ENCODE measurements at places on chromosomes 6 and 20. TPM values are rescaled to one million over a fixed set of nuclear protein-coding genes. Genes with fewer than 3 reads are reported as not detected.
A peak's percentile ranks its signal among the peaks of the same experiment; 100 is the strongest.

GRCh38 chr6:65450451-65450850, 256.6 kb downstream of the EYS start:
- no peak for DNase-seq

DNA sequence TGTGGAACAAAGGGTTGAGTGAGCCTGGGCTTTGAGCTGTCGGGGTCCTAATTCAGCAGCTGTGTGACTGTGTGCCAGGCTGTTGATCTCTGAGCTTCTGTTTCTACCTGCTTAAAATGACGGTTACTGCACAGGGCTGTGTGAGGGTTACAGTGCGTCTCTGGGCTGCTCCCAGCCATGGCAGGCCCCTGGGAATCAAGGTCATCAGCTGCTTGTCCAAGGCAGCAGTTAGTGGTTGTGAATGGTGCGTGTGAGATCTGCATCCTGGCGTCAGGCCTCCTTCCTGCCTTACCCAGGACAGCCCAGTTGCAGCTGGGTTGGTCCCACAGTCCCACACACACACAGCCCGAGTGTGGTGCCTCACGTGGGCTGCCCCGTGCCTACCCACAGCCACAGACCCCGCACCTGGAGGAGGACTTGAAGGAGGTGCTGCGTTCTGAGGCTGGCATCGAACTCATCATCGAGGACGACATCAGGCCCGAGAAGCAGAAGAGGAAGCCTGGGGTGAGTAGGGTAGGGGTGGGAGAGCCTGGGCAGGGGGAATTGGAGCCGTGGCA, 15.6 kb downstream of the GTSF1L start:
- no peak for DNase-seq

- no peak for DNase-seq
Observed at GRCh38 chr6:21131406-21131805, 462.1 kb upstream of the SOX4 start.

ERMARD gene
- 12.6 TPM for polyA plus RNA-seq

DNA sequence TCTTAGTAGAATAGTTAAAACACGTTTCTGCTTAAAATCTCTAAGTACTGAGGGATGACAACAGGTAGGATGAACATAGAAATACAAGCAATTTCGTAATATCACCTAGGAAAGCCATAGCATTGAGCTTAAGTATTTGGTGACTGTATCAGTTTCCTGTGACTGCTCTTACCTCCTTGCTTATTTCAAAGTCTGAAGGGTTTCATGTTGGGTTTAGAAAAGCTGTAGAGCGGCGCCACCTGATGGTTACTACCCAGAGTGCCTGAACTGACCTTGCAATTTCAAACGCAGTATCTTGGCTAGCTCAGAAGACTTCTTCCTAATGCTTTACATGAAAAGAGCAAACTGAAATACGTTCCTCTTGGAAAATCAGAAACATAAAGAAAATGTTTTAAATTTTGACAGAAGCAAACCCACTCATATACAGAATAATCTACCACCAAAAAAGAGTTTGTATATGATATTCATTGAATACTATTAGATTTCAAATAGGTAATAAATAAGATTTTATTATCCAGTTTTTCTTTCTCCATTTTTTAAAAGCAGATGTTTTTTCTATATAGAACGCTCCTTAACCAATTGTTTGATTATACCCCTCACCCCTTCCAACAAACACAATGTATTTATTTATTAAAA, 82.3 kb upstream of the RIPOR2 start:
- DNase-seq, result peak; percentile 41

MRAP2 gene
- 0.14 TPM for polyA plus RNA-seq

- no peak for DNase-seq
Observed at GRCh38 chr6:130076512-130076911, 58.1 kb downstream of the L3MBTL3 start.

GRCh38 chr6:138817799-138818198, 21.9 kb downstream of the ECT2L start:
- DNase-seq, result no peak

PIGT gene
- 72.9 TPM for polyA plus RNA-seq

BCL2L1 gene
- 128 TPM for polyA plus RNA-seq

GPX5 gene
- polyA plus RNA-seq, result not detected

DNA sequence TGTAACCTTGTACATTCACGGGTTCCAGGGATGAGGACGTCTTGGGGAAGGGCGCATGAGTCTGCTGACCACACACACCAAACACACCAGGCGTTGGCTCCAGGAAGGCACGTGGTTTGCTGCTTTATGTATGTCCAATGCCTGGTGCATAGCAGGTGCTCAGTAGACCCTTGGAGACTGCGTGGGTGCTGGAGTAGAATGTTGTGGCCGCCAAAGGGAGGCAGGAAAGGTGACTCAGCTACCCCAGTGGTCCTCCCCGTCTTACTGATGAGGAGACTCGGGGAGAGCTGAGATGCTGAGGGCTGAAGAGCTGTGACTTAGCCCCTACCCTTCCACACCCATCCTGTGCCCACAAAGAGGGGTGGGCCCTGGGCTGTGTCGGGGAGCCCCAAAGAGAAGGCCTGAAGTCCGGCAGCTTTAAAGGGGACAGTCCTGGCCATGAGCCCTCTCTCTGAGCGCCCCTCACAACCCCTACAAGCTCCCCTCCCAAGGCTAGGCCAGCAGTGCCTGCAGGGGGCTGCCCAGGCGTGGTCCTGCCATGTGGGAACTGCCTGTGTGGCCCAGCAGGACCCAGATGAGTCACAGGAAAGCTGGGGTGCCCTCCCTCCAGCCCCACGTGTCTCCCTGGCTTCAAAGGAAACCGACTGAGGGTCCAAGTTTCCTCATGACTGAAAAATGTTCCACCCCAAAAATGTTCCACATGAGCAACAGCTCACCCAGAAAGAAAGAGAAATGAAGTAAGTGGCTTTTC, 28.0 kb upstream of the PTGIS start:
- DNase-seq, result no peak

- no peak for DNase-seq
Observed at GRCh38 chr6:37057678-37058077, 52.2 kb downstream of the FGD2 start.

GGTLC1 gene
- polyA plus RNA-seq, result not detected

GRCh38 chr6:105493736-105494135, 90.9 kb upstream of the PREP start:
- no peak for DNase-seq

HLA-F gene
- polyA plus RNA-seq, result 61.7 TPM

- DNase-seq, result no peak
Observed at GRCh38 chr20:19624221-19624965, 133.7 kb upstream of the RIN2 start.

SLC26A8 gene
- polyA plus RNA-seq, result not detected

SLC13A3 gene
- 0.29 TPM for polyA plus RNA-seq

SNAP91 gene
- polyA plus RNA-seq, result 1.1 TPM

DNA sequence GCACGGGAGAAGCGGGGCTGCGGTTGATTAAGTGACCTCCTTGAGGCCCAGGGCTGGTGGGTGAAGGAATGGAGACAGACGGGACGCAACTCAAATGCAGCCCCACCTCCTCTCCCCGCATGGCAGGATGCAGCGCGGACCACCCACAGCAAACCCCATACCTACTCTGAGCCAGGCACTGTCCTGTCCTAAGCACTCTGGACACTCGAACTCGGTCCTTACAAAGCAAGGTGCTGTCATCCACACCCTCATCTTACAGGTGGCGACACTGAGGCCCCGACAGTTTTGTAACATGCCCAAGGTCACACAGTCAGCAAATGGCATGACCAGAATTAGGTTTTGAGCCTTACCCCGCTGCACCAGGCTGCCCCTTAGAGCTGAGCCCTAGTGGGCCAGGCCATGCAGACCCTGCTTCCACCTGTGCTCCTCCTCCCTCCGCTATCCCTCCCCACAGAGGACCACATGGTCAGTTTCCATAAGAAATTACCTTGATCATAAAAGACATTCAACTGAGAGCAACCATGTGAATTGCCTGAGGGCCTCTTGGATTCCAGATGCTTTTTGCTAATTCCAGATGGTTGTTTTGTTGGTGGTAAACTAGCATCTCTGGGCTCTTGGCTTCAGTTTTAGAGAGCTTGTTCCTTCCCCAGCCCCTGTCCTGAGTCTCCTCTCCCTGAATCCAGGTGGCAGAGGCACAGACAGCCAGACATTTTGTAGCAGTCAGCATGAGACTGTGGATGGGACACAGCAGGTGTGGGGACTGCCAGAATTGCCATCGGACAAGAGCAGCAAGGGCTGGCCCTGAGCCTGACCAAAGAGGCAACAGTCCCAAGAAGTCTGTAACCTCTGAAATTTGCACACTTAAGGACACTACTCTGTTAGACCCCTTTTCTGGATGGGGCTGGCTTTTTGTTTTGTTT, 171.9 kb upstream of the PMEPA1 start:
- no peak for DNase-seq

DNA sequence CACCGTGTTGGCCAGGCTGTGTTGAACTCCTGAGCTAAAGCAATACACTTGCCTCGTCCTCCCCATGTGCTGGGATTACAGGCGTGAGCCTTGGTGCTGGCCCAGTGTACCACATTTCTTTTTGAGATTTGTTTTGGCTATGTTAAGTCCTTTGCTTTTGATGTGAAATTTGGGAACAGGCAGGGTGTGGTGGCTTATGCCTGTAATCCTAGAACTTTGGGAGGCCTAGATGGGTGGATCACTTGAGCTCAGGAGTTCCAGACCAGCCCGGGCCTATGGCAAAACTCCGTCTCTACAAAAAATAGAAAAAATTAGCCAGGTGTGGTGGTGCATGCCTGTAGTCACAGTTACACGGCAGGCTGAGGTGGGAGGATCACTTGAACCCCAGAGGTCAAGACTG, 40.2 kb downstream of the GINS1 start:
- no peak for DNase-seq

FUCA2 gene
- polyA plus RNA-seq, result 47.1 TPM

ZC2HC1B gene
- polyA plus RNA-seq, result not detected

- no peak for DNase-seq
Observed at GRCh38 chr6:157804448-157805327, 18.4 kb upstream of the SNX9 start.

NUDT3 gene
- 9.3 TPM for polyA plus RNA-seq

GRCh38 chr6:86516087-86516486, 421.2 kb upstream of the HTR1E start:
- DNase-seq, result no peak

GRCh38 chr6:71287926-71288227, 734 bp upstream of the OGFRL1 start:
- DNase-seq, result no peak

- DNase-seq, result no peak
Observed at GRCh38 chr20:21049305-21049828, 56.8 kb downstream of the LINC00237 start.

DNA sequence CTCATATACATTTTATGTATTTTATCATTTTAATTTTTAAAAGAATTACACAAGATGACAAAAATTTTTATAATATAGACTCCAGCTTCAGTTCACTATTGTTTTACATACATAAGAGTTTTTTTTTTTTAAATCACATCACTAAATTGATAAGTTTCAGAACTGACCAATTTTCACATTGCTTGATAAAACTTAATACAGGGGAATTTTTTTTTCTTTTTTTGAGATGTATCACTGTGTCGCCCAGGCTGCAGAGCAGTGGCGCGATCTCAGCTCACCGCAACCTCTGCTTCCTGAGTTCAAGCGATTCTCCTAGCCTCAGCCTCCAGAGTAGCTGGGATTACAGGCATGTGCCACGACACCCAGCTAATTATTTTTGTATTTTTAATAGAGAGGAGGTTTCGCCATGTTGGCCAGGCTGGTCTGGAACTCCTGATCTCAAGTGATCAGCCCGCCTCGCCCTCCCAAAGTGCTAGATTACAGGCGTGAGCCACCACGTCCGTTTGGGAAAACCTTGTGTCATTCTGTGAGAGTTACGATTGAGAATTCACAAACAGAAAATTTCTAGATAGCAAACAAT, 36.6 kb upstream of the BTN3A2 start:
- no peak for DNase-seq

DNA sequence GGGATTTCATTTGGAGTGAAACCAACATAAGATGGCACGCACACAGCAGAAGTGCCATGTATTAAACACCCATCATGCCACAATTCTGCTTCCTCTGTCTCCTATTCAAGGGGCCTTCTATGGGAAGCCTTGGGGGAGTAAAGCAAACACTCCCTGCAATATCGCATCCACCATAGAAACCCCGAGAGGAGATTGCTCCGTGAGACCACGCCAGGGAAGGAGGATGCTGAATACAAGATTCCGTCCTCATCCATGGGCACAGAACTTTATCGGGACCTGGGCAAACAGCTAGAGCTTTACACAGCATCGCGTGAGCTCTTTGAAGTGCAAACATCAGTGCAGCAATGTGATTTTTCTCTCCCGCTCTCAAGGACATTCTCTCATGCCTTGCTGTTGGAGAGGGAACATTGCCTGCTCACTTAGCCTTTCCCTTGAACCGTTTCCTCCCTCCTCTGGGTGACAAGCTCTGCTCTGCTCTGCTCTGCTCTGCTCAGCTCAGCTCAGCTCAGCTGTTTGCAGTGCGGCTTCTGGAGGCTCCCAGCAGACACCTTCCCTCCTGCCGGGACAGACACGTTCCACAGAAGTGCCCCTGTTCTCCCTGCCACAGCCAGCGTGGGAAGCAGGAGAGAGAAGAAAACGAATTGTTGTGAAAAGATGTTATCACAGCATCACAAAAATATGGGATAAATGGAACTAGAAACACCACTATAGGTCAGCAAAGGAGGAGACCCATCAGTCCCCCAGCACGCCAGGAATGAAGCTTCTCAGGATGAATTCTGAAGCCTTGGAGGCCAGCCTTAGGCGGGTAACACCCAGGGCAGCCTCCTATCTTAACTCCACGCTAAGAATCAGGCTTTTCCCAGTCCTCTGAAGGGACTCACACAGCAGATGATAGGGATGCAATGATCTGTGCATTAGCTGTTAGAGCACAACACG, 48.2 kb downstream of the RNASET2 start:
- no peak for DNase-seq

DNA sequence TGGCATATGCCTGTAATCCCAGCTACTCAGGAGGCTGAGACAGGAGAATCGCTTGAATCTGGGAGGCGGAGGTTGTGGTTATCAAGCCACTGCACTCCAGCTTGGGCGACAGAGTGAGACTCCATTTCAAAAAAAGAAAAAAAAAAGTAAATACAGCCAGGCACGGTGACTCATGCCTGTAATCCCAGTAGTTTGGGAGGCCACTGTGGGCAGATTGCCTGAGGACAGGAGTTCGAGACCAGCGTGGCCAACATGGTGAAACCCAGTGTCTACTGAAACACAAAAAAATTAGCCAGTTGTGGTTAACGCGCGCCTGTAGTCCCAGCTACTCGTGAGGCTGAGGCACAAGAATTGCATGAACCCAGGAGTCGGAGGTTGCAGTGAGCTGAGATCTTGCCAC, 1.5 kb upstream of the NINL start:
- DNase-seq, result no peak

- no peak for DNase-seq
Observed at GRCh38 chr20:2516399-2516798, 7.7 kb upstream of the ZNF343 start.

GRCh38 chr6:148535976-148536375, 193.3 kb downstream of the SASH1 start:
- no peak for DNase-seq

POLR3F gene
- 6.9 TPM for polyA plus RNA-seq

GRCh38 chr20:59361411-59361810, 61.0 kb downstream of the EDN3 start:
- no peak for DNase-seq

Measured in heart right ventricle (tissue), 16 donors.